ENCODE measurements at places on chromosomes 5 and 9.
A peak's percentile ranks its signal among the peaks of the same experiment; 100 is the strongest.

GRCh38 chr9:90523958-90524357, 118.7 kb downstream of the DIRAS2 start:
- DNase-seq, result peak; percentile 65

DNA sequence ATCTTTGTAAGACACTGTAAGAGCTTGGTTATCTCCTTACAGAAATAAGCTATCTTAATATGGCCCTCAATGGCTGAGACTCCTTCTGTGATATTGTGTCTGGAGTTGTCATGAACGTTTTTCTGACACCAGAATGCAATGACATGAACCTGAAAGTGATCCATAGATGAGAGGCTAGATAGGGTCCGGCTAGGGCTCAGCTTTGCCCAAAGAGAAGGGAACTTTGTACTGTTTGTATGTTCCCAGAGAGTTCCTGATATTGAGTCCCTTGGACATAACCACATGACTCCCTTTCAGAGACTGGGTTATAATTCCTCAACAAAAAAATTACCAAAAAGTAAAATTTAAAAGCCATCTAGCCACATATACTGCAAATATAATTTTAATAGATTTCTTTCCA, 575.8 kb upstream of the CLINT1 start:
- DNase-seq, result no peak

- no peak for DNase-seq
These were observed 380.8 kb upstream of the RFX3 start for GRCh38 chr9:3906437-3907213.

GRCh38 chr5:38265546-38266179, 7.3 kb downstream of the EGFLAM start:
- peak; percentile 10 for DNase-seq

- no peak for DNase-seq
These were observed 45.6 kb downstream of the CFAP90 start for GRCh38 chr5:7805379-7805778.

DNA sequence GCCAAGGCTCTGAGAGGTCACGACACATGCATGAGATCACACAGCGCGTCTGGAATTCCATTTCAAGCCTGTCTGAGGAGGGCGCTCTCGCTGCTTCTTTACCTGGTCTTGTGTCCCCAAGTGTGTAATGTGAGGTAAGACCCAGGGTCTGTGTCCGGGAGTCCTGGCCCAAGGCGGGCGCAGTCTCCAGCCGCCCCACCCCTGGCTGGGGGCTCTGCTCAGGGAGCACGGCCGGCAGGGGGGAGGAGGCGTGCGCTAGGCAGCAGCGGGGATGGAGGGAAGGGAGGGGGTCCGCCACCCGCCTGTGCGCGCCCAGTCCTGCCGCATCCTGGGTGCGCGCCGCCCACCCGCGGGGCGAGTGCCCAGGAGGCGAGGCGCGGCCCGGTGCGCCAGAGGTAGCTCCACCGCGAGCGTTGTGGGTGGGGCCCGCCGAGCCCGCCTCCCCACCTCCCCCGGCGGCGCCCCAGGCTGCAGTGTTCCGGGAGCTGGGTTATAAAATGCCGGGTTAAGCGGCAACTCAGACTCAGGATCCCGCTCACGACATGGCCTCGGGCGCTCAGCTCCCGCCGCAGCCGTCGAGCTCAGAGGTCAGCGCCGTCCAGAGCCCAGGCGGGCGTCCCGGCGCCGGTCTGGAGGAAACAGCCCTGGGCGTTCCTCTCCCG, at the start of gene CCNI2:
Gene CCNI2, plus strand, starts transcription at position 473 of the 662 bp plus-strand sequence. Its CDS starts 70 bp downstream, at position 543.
- DNase-seq, result no peak

GRCh38 chr5:148791334-148791667, 35.1 kb upstream of the ADRB2 start:
- no peak for DNase-seq

GRCh38 chr9:92952906-92953610, 5.7 kb downstream of the FGD3 start:
- DNase-seq, result peak; percentile 97

- DNase-seq, result no peak
These were observed at the start of gene CARD9 for GRCh38 chr9:136373300-136374182. Gene CARD9 (minus strand): TSS chr9:136373669. CDS start chr9:136372078, 1,591 bp downstream.

GRCh38 chr9:89635816-89636215, 31.0 kb downstream of the GADD45G start:
- DNase-seq, result peak; percentile 89

GRCh38 chr5:39505791-39506190, 81.0 kb upstream of the DAB2 start:
- DNase-seq, result no peak

DNA sequence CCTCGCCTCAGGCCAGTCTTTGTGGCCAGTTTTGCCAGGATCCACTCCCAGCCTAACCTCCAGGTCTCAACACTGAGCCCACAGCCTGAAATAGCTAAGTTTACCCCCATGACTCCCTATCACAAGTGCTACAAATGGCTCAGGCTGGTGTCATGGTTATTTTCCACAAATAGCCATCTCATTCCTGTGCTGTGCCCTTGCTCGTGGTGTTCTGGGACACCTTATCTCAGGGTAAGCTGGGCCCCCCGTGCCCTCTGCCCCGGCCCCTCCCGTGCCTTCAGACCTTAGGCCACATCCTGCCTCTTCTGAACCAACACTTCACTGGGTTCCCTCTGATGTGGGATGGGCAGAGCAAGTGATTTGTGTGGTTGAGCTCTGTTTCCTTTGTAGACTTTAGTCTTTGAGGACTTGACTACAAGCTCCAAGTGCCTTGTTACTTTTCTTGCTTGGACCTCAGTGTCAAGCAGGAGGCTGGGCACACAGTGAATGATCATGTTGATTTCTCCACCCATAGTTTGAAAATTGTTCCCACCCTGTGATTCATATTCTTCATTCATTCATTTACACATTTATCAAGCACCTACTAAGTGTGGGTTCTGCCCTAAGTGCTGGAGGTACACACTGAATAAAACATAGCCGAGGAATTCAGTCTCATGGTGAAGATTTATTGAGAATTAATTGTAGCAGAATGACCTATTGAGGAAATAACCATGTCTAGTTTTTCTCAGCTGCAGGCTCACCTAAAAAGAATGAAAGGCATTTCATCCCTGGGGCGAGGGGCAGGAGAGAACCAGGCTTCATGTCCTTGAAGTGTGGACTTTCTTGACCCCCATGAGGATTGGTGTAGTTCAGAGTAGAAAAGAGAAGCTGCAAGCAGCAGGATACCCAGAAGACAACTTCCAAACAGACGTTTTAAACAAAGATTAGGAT, 84.5 kb upstream of the CTNNA1 start:
- no peak for DNase-seq

- no peak for DNase-seq
These were observed 1.7 kb upstream of the POMT1 start for GRCh38 chr9:131500939-131501541.

Measured in NCI-H1092 treated with DMSO at 0.1 percent for 48 hours (cell line).